ENCODE measurements at places on chromosomes 11 and 22.
A peak's percentile ranks its signal among the peaks of the same experiment; 100 is the strongest.

DNA sequence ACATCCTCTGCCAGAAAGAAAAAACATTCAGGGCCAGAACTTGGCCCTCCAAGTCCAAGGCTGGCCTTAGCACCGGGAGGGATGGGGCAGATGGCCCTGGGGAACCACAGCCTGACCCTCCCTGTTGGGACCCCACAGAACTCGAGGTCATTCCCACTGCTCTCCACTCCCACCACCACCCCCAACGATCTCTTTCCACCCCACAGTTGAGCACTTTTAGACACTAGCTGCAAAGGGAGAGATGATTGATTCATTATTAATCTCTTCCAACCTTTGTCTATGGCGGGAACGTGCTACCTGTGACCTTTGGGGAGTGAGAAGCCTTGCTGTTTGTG is 869.7 kb downstream of the BRD1 start:
- DNase-seq: no peak

GRCh38 chr22:20881869-20882815 is 23.3 kb downstream of the SNAP29 start:
- DNase-seq: no peak

- DNase-seq: no peak
Measured at GRCh38 chr11:134331354-134332188, at the start of gene GLB1L2. Gene GLB1L2 (plus strand): TSS chr11:134331988. CDS start chr11:134332062, 74 bp downstream.

DNA sequence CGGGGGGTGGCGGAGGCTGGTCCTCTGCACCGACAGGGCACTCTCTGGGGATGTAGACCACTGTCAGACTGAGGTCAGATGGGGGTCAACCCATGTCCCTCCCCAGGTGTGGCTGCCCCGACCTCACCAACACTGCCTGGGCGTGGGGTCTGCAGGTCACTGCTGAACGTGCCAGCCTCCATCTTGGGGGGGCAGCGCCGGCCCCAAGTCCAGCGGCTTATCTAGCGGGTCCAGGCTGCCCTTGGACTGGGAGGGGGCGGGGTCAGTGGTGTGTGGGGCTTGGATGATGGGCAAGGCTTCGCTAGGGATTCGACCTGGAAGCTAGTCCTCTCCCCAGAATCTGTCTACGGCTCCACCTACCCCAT is 178.2 kb downstream of the IGLL1 start:
- no peak for DNase-seq

GRCh38 chr11:78149646-78150045 is 10.2 kb upstream of the ALG8 start:
- DNase-seq: no peak

DNA sequence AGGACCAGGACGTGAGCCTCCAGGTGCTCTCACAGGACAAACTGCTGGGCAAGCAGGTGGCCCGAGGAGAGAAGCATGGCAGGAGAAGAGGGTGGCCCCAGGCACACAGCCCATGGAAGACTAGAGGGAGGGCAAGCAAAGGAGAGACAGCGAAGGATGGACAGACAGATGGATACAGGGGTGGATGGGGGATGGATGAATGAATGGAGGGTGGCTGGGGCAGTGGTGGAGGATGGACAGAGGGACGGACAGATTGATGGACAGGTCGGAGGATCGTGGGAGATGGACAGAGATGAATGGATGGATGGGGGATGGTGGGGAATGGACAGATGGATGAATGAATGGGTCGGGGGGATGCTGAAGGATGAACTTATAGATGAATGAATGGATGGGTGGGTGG is 22.7 kb downstream of the ARVCF start:
- no peak for DNase-seq

DNA sequence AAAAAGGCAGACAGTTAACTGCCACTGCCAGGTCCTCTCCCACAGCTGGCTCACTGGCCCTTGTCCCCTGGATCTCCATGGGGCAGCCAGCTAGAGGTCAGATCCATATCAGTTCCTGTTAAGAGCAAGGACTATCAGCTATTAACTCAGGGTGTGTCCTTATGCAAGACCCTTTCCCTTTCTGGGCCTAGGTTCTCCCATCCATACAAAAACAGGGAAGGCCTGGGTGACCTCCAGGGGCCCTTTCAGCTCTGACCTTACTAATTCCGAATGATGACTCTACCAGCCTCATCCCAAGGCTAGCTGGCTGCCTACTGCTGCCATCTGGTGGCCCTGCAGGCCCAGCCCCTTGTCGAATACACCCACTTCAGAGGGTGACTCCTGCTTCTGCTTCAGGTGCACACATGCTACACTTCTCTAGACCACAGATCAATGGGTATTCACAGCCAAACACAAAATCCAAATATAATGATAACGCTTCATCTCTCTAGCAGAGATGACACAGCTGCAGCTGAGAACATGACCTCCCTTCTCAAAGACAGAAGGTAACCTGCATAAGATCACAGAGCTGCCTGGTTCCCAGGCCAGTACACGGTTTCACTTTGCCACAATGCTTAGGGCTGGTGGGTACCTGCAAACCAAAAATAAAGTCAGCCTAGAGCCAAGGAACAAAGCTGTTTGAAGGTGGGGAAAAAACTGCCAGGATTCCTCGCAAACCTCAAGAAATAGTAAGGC is 34.1 kb downstream of the SERGEF start:
- no peak for DNase-seq

DNA sequence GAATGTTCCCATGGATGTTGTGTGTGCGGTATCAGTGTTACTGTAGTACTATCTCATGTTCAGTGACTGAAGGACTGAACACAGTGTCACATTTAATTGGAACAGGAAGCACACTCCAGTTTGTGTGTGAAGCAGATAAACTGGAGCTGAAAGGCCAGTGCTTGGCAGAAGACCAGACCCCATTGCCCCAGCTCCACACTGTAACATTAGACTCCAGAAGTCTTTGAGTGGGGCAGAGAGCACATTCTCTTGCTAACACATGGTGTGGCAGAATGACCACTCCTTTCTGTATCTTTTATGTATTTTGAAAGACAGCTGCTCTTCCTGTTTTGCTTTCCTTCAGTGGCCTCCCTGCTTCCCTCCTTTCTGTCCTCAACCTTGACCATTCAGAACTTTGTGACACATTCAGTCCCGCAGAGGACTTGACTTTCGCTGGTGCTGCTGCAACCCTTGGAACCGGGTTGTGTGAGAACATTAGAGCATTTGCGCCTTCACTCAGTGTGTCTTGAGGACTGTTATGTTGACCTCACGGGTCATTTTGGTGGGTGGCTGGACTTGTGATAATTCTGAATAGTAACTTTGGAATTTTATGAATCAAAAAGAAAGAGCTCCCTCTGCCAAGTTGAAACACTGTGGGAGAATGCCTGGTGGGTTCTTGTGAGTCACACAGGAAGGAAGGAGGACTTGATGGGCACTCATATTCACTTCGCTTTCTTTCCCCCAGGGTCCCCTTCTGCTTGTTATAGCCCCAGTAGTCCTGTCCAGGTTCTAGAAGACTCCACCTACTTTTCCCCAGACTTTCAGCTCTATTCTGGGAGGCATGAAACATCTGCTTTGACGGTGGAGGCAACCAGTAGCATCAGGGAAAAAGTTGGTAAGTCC is 26.4 kb downstream of the AMOTL1 start:
- DNase-seq: peak; percentile 99

DNA sequence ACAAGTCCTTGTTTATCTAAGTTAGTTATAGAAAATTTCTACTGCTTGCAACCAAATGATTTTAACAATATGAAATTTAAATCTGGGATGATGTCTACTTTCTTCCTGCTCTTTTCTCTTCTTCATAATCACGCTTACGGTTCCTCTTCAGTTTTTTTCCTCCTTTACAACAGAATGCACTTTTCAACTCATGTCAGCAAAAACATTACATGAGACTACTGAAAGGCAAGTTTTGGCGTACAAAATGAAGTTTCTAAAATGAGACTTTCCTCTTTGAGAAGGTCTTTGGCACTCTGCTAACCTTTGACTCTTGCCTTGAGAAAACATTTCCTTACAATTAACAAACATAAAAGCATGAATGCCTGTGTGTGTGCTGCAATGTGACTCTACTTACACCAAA is 23.3 kb downstream of the TMEM123 start:
- no peak for DNase-seq

GRCh38 chr11:67320011-67320410 is 16.7 kb downstream of the SSH3 start:
- no peak for DNase-seq

DNA sequence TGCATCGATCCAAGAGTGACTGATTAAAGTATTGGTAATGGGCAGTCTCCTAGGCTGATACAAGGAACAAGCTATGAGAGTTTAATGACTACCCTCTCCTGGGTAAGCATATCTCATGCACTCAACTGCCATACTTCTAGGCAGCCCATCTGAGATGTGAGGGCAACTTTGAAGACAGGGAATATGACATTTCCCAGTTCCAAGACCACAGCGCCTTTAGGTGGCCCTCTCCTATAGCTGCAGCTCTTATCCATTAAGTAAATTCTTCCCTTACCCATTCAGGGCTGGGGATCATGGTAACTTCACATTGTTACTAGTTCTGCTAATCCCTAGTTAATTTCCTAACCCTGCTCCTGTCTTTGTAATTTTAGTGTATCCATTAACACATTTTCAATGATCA is 157.3 kb upstream of the CTSC start:
- no peak for DNase-seq

- DNase-seq: no peak
Measured at GRCh38 chr11:94780432-94780831, 12.3 kb downstream of the AMOTL1 start.

- no peak for DNase-seq
Measured at GRCh38 chr11:89498845-89499448, 7.8 kb upstream of the NOX4 start.

DNA sequence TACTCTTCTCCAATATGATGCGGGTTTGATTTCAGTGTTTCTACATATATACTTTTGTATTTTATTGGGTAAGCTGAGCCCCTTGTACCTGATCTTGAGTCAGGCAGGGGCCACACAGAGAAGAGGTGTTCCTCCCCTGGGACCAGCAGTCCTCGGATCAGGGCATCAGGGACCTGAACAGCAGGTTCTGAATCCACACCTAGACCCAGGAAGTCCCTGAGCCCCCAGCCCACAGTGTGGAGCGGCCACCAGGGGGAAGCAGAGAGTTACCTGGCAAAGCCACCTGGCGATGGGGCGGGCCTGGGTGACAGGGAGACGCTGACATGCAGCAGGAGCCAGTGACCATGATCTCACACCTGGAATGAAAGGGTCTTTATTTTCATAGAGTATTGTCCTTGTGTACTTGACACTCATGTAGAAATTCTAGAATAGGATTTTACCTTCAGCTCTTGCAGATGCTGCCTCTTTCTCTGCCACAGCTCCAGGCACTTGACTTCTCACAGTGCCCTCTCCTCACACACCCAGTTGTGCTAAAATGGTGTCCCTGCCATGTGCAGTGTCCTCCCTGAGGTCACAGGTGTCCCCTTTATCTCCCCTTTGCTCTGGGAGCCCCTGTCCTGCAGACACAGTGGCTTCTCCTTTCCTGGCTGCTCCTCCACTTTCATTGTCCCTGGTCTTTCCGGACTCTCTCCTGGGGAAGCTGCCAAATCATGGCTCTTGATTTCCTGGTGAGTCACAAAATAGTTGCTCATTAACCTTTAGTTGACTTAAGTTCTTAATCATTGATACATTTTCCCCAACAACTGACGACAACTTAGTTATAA is 48.5 kb downstream of the GGTLC2 start:
- no peak for DNase-seq

DNA sequence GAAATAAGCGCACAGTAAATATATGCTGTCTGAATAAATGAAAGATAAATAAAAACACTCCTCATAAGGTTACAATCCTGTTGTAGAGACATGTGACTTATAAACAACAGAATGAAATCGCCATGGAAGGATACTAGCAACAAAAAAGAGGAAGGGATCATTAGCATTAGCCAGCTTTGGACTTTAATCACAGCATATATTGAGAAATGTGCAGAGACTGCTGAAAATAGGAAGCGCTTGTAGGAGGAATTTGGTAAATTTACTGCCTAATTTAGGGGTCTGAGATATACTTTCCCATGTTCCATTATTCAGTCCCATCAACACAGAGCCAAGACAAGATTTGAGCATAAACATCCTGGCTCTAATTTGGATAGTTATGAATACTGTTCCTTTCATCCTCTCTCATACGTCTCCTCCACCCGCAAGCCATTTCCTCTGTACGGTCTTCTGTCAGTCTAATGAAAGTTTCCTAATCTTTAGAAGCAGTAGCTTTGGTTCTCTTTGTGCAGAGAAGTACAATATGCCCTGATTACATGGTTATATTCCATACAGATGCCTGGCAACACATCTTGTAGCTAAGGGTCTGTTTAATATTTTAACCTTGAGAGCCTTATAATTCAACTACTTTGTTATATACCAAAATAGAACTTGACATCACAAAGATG is 37.1 kb upstream of the AKIP1 start:
- DNase-seq: no peak

DNA sequence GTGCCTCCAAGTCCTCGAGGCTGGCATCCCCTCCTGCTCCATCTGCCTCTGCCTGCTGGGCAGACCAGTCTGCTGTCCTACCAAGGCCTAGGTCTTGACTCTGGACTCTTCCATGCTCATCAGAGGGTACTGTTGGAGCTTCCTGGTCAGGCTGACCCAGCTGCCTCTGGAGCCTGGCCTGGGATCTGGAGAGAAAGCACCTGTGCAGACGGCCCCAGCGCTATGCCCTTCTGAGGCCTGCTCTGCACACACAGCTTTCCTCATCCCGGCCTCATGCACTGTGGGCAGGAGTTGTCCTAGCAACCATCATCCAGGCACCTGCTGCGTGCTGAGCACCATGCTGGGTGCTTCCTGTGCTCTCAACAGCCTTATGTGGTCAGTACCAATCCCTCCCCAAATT is 70.8 kb downstream of the CDKN1C start:
- DNase-seq: no peak

GRCh38 chr22:26592421-26592891 is 2.5 kb upstream of the TPST2 start:
- DNase-seq: no peak

GRCh38 chr11:72132646-72133045 is 2.9 kb upstream of the FOLR3 start:
- DNase-seq: no peak

DNA sequence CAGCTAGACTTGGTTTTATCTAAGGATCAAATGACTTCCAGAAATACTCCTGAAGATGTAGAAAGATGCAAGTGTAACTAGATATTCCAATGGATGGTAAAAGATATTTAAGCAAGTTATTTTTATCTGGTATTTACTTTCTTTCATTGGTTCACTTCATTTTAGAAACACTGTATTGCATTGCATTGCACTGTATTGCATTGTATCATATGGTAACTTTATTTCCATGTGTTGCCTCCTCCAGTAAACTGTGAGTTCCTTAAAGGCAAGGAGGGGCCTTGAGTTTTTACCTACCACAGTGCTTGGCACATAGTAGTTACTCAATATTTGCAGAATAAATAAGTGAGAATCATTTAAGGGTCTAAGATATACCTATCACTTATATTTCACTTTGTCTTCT is 31.8 kb upstream of the FLI1 start:
- no peak for DNase-seq

- no peak for DNase-seq
Measured at GRCh38 chr11:118530683-118531596, at the start of gene TMEM25. Gene TMEM25 (plus strand): TSS chr11:118531192. CDS start chr11:118531802, 610 bp downstream.

DNA sequence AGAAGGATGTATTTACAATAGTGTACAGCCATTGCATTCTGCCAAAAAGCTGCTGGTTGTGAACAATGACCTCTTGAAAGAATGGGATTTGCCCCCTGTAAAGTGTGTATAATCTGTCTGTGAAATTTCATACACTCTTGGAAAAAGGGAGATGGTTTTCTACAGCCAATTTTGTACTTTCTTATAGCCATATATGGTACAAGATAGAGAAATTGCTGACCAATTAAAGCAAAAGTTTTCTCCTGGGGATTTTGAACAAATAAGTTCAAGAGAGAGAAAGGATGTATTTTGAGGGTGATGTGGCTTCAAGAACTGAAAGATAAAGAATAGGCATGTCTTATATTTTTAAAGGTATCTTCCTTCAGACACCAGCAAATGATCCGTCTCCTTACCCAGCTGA is 211.0 kb downstream of the NAV2 start:
- no peak for DNase-seq

GRCh38 chr11:44607319-44607962 is 42.0 kb downstream of the CD82 start:
- DNase-seq: peak; percentile 17

Data from HS-27A (cell line).